ENCODE measurements at places on chromosomes 11 and 22. TPM values are rescaled to one million over a fixed set of nuclear protein-coding genes. Genes with fewer than 3 reads are reported as not detected.

OR52I1 gene
- not detected for total RNA-seq

KRTAP5-8 gene
- 0.36 TPM for total RNA-seq

VPREB3 gene
- total RNA-seq, result not detected

MRGPRE gene
- total RNA-seq, result under 0.01 TPM

KBTBD3 gene
- total RNA-seq, result 4.3 TPM

BBS1 gene
- 39.2 TPM for total RNA-seq

CECR2 gene
- total RNA-seq, result not detected

TRIM48 gene
- not detected for total RNA-seq

ST13 gene
- total RNA-seq, result 249 TPM

PDGFD gene
- total RNA-seq, result 15.6 TPM

OR10D3 gene
- total RNA-seq, result not detected

LMNTD2 gene
- total RNA-seq, result 0.36 TPM

LGALS12 gene
- not detected for total RNA-seq

UEVLD gene
- 26.8 TPM for total RNA-seq

MN1 gene
- 6.2 TPM for total RNA-seq

IGLL1 gene
- not detected for total RNA-seq

CEP126 gene
- 4.1 TPM for total RNA-seq

CHRM1 gene
- not detected for total RNA-seq
